ENCODE measurements at places on chromosomes 2 and 18. TPM values are rescaled to one million over a fixed set of nuclear protein-coding genes. Genes with fewer than 3 reads are reported as not detected.

Gene HAAO
- 5.3 TPM for total RNA-seq

GRCh38 chr2:10914272-10914693, 2.5 kb downstream of the KCNF1 start:
- no peak overlapping the region for H3K4me3 ChIP-seq
- peaks cover 9% of the 10 kb centered on the region for H3K36me3 ChIP-seq
- H3K4me1 ChIP-seq: peaks cover 2% of the 10 kb centered on the region
- no peak overlapping the region for H3K27ac ChIP-seq

GRCh38 chr2:77873506-77873905, 351.3 kb upstream of the LRRTM4 start:
- no peak overlapping the region for H3K27ac ChIP-seq
- no peak overlapping the region for H3K4me3 ChIP-seq
- DNase-seq: no peak
- H3K36me3 ChIP-seq: no peaks in the 10 kb centered on the region

DNA sequence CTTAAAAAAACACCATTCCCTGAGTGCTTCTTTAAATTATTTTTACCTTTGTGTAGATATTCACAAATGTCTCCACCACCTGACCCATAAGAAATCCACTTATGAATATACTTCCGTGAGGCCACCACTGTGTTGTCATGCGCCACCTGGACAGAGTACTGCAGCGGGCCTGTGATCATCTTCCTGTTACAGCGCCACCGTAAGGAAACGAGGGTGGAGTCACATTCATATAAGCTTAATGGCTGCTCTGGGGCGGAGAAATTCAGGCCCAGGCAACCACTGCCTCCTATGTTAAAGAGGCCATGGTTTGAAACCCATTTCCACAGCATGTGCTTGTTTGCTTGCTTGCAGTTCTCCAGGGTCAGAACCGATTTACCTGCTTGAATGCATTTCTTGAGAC, 17.7 kb downstream of the PLA2R1 start:
- no peak overlapping the region for H3K4me3 ChIP-seq
- no peaks in the 10 kb centered on the region for H3K27me3 ChIP-seq
- no peak overlapping the region for H3K27ac ChIP-seq
- peak; percentile 52 for DNase-seq

GRCh38 chr2:157743051-157743450, 114.4 kb upstream of the ACVR1C start:
- no peak overlapping the region for H3K27ac ChIP-seq
- H3K27me3 ChIP-seq: no peaks in the 10 kb centered on the region
- H3K36me3 ChIP-seq: peaks cover 7% of the 10 kb centered on the region
- H3K4me3 ChIP-seq: no peak overlapping the region
- DNase-seq: no peak

DNA sequence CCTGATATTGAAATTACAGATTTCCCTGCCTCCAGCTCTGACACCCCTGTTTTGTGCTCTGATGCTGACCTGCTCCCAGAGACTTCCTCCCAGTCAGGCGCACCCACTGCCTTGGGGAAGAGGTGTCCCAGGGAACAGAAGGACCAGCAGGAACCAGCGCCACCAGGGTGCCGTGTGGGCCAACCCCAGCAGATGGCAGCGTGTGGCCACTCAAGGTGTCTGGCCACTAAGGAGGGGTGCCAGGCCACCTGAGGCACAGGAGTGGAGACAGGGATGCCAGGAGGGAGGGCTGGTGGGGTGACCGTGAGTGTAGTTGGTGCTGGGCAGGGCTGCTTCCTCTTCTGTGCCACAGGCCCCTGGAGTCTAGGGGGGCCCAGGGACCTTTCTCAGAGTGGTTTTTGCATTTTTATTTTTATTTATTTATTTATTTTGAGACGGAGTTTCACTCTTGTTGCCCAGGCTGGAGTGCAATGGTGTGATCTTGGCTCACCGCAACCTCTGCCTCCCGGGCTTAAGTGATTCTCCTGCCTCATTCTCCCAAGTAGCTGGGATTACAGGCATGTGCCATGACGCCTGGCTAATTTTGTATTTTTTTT, 56.0 kb downstream of the TEX44 start:
- DNase-seq: peak; percentile 86
- H3K27me3 ChIP-seq: no peaks in the 10 kb centered on the region
- H3K27ac ChIP-seq: no peak overlapping the region
- H3K36me3 ChIP-seq: no peaks in the 10 kb centered on the region
- H3K4me3 ChIP-seq: no peak overlapping the region

DNA sequence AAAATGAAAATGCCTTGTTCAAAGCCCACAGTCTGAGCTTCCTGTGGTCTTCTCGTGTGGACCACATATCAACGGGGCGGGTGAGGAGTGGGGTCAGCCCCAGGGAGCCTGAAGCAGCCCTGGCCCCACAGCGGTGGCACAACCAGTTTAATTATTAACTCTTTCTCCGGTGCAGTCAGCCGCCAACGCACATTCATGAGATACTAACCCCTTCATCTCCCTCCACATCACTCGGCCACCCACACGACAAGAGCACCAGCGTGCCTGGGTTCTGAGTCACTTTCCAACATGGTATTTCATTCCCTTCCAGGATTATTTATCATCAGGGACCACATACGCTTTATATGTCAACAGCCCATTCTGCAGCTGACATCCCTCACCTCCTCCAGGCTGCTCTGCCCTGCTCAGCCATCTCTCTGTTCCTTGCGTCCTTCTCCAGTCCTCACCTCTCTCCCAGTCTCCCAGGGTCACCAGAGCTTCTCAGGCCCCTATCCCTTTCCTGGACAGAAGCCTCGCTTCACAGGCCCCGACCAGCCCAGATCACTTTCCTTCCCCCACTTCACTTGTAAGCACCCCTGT, 48.0 kb upstream of the ID2 start:
- no peak overlapping the region for H3K27ac ChIP-seq
- H3K27me3 ChIP-seq: no peaks in the 10 kb centered on the region
- no peak for DNase-seq
- no peak overlapping the region for H3K4me3 ChIP-seq

DNA sequence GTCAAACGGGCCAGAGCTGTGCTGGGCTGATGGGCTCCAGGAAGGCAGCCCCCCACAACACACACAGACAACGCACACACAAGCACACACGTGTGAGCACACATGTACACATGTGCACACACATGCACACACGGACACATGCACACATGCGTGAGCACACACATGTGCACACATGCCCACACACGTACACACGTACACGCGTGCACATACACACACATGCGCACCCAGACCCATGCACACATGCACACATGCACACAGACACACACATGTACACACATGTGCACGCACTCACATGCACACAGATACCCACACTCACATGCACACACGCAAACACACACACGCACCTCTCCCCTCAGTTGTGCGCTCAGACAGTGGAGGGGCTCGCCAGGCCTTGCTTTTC, 31.2 kb upstream of the HPCAL1 start:
- no peaks in the 10 kb centered on the region for H3K4me1 ChIP-seq
- H3K4me3 ChIP-seq: no peak overlapping the region
- DNase-seq: peak; percentile 13
- H3K27me3 ChIP-seq: no peaks in the 10 kb centered on the region

Gene STRADB
- 40.5 TPM for total RNA-seq

Gene RPL37A
- total RNA-seq: 3,719 TPM

DNA sequence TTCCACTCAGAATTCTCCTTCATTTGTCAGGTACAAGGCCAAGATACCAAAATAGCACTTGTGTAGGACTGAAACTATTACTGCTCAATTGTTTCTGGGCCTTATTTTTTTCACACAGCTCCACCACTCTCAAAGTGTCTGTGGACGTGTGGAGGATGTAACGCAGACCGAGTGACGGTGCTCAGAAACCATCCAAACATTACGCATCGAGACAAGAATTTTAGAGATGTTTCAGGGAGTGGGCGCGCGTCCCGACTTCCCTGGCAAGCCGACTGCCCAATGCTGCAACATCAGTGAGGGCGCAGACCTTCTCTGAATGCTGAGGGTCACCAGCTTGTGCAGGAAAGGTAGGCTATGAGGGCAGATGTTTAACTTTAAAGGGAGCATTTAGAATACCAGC, 108.4 kb downstream of the GATA6 start:
- H3K4me3 ChIP-seq: no peak overlapping the region
- no peaks in the 10 kb centered on the region for H3K27me3 ChIP-seq
- no peaks in the 10 kb centered on the region for H3K36me3 ChIP-seq
- H3K4me1 ChIP-seq: no peaks in the 10 kb centered on the region
- DNase-seq: no peak

Gene PTGR3
- 2.7 TPM for total RNA-seq

Gene OXER1
- 1.6 TPM for total RNA-seq

Gene SPIRE1
- 16.6 TPM for total RNA-seq

GRCh38 chr2:134314681-134315368, 61.0 kb downstream of the MGAT5 start:
- no peak overlapping the region for H3K4me3 ChIP-seq
- no peaks in the 10 kb centered on the region for H3K27me3 ChIP-seq
- H3K27ac ChIP-seq: no peak overlapping the region

GRCh38 chr2:238462782-238463396, 36.2 kb downstream of the ASB1 start:
- H3K4me1 ChIP-seq: no peaks in the 10 kb centered on the region
- H3K27ac ChIP-seq: no peak overlapping the region

DNA sequence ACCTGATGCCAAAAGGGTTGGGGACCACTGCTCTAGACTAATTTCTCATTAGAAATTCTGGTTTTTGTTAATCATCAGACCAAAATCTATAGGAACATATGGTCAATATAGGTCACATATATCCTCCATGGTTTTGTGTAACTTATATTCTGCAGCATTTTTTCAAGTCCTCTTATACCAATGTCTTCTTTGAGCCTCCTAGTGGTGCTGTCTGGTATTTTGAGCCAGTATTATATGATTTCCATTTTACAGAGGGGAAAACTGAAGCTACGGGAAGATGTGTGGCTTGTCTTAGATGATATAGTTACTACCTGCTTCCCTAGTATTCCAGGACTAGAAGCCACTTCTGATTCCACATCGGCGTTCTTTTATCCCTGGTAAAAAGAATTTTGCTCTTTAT, 13.8 kb downstream of the MAPK4 start:
- H3K4me1 ChIP-seq: peaks cover 3% of the 10 kb centered on the region
- no peaks in the 10 kb centered on the region for H3K27me3 ChIP-seq
- H3K4me3 ChIP-seq: no peak overlapping the region
- no peak for DNase-seq

DNA sequence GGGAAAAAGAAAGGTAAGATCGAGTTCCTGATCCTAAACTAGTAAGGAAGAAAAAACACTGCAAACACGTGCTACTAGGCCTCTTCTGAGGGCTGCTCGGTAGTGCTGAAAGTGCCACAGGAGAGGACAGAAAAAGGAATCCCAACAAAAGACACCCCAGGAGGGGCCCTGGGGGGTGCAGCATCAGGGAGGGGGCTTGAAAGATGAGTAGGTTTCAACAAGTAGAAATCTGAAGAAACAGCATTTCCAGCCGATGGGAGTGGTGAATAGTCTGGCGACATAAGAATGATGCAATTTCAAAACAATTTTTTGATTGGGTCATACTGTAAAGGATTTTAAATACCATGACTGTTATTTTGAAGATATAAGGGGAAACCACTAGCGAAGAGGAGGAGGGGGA, 98.6 kb downstream of the NOL10 start:
- no peaks in the 10 kb centered on the region for H3K27me3 ChIP-seq
- no peak for DNase-seq
- no peaks in the 10 kb centered on the region for H3K4me1 ChIP-seq
- no peak overlapping the region for H3K27ac ChIP-seq

GRCh38 chr18:45998244-45998643, 31.1 kb upstream of the EPG5 start:
- H3K36me3 ChIP-seq: no peaks in the 10 kb centered on the region
- no peak overlapping the region for H3K27ac ChIP-seq
- no peaks in the 10 kb centered on the region for H3K27me3 ChIP-seq
- no peak for DNase-seq

DNA sequence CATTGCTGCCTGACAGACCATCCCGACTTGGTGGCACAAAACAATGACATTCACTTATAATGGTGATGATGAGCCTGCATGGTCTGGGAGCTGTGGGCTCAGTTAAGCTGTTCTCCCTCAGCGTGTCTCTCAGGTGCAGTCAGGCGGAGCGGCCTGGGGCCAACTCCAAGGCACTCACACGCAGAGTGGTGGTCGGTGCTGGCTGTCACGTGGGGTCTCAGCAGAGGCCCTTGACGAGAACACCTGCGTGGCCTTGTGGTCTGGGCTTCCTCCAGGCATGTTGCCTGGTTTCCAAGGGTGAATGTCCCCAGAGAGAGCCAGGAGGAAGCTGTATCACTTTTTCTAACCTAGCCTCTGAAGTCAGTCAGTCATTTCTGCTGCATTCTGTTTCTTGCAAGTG, 29.8 kb downstream of the ARMC9 start:
- no peak overlapping the region for H3K27ac ChIP-seq
- peaks cover 21% of the 10 kb centered on the region for H3K36me3 ChIP-seq
- H3K4me1 ChIP-seq: peaks cover 3% of the 10 kb centered on the region
- peak; percentile 41 for DNase-seq
- H3K4me3 ChIP-seq: no peak overlapping the region

GRCh38 chr2:205527801-205528200, 154.5 kb upstream of the NRP2 start:
- H3K27ac ChIP-seq: no peak overlapping the region
- no peak overlapping the region for H3K4me3 ChIP-seq
- no peak for DNase-seq
- H3K4me1 ChIP-seq: no peaks in the 10 kb centered on the region

Gene DYNAP
- 2.3 TPM for total RNA-seq

- DNase-seq: no peak
- H3K27me3 ChIP-seq: no peaks in the 10 kb centered on the region
- peaks cover 6% of the 10 kb centered on the region for H3K4me1 ChIP-seq
Observed at GRCh38 chr2:216246766-216247165, 125.5 kb downstream of the MARCHF4 start.

Gene TRAPPC8
- total RNA-seq: 40.4 TPM

DNA sequence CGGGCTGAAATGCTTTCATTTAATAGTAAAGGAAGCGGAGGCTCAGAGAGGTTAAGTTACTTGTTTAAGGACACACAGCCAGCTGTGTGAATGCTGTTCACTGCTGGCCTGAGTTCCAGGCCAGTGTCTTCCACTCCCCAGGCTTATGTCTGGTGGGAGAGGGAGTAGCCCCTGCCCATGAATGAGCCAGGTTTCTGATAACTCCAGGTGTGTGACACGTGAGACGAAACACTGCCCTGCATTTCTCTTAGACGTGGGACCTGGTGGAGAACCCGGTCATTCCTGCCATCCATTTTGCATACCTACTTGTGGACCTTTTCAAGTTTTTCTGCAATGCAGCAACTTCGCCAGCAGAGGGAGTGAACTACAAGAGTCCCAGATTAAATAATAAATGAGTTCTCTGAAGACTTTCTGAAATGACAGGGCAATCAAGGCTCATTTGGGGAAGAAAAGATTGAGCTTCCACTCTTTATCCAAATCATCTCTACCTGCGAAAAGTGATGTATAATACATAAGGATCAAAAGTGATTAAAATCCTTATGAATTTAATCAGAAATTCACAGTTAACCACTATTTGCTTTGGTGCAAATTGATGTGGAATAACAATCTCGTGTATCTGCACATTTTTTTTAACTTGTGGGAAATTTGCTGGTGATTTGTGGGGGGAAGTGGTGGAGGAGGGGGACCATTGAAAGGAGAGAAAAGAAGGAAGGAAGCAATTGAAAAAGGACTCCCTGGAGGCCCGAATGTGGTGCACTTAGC, 79.4 kb upstream of the ASB18 start:
- no peak overlapping the region for H3K4me3 ChIP-seq
- H3K36me3 ChIP-seq: peaks cover 10% of the 10 kb centered on the region
- 0 out of 2 replicates have a peak, but pooled peaks cover under 1% of the 10 kb centered on the region for H3K4me1 ChIP-seq
- peak; percentile 68 for DNase-seq

Measured in H9 (cell line).